NCI-H510A (cell line): ENCODE measurements at places on chromosomes 3 and 15.

GRCh38 chr15:67134067-67134838, 68.9 kb downstream of the SMAD3 start:
- DNase-seq, result no peak

DNA sequence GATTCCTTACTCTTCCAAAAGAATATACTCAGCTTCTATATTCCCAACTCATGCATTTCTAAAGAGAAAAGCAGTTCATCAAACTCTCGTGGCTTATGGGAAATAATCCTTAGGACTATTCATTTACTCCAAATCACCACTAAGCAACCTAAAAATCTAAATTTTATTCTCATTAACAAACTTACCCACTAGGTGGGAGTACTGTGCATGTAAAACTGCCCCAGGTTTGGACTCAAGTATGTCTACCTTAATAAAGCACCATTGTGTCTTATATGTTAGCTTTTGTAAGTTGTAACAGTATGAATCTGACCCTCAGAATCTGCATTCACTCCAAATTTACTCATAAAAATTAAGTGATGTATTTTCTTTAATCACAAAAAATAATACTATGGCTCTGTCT, 25.3 kb downstream of the RAD18 start:
- DNase-seq, result no peak

DNA sequence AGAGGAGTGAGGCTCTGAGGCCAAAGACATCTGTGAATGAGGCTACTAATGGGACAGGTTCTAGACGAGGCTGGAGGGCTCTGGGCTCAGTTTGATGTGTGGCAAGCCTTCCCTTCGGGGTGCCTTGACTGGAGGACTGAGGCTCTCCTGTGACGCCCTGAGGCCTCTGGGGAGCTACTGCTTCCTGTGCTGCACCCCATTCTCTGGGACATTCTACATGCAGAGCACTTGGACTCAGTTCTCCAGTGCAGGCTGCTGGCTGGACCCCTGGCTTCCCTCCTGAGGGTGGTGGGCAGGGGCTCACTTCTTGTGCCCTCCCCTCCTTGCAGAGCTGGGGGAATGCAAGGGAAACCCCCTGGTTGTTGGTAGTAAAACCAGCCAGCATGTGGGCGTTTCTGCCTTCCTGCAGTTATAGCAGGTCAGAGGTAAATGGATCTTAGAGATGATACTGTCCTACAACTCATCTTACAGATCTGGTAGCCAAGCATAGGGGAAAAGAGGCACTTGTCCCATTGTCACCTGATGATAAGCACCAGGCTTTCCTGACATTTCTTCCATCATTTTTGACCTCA, 133.3 kb downstream of the CHDH start:
- DNase-seq, result no peak

GRCh38 chr3:177735431-177735830, 538.1 kb upstream of the TBL1XR1 start:
- no peak for DNase-seq

DNA sequence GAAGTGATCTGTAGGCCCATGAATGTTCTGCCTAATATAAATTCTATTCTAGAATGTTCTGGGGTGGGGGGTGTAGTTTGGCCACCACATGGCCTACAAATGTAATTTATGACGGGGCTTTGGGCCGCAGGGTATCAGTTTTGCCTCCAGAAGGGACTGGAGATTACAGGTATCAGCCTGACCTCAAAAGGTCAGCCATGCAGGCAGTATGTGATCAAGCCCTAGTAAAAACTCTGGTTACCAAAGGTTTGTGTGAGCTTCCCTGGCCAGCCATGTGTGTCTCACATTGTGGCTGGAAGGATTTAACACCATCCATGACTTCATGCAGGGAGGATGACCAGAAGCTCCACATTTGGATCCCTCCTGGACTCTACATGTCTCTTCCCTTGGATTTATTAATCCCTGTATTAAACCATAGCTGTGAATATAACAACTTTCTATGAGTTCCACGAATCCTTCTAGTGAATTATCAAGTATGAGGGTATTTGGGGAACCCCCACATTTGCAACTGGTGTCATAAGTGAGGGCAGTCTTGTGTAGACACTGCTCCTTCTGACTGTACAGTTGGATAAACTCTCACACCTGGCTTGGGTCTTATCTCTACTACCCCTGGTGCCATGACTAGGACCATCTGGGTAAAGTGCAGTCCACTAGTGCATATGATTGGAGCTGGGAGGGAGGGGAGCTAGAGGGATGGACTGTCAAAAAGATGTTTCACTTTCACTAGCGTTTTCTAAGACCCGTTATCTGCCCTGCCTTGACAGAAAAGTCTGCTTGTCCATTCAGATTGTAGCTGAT, 50.0 kb upstream of the RFX7 start:
- DNase-seq, result no peak
